ENCODE measurements at places on chromosomes 3 and 15. TPM values are rescaled to one million over a fixed set of nuclear protein-coding genes. Genes with fewer than 3 reads are reported as not detected.

TIMP4 gene
- not detected for total RNA-seq

IMPG2 gene
- 0.26 TPM for total RNA-seq

DNA sequence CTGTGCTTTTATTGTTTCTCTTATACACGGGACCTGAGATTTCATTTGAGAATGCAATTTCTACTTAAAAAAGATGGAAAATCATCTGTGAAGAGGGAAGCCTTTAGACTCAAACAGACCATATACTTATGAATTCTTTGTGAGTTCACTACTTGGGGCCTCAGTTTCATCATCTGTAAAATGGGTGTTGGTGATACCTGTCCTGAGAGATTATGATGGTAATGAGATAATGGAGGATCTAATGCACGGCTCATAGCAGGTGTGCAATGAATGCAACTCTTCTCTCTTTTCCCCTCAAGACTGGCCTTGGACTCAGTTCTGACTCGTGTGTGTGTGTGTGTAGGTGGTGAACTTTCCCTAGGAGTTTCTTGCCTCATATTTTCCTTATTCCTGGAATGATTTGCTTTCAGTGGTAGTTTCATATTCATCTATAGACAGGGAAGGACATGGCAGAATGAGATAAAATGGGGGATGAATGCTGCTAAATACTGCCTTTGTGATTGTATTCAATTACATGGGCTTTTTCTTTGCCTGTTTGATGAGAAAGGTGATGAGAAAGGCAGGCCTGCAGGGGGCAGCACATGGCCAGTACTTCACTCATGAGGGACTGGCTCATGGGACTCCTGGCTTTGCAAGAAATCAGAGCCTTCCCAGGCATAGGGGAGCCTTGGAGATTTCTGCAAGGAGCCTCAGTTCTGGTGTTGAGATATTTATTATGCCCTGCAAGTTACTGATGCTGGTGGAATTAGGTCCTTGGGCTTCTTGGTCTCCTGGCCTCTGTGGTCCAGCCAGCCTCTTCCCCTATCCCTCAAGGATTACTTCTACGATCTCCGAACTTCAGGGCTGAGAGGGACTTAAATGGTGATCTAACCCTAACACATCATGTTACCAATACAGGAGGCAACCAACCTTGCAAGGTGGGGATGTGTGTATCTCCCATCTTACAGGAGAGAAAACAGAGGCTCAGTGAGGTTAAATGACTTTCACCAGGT lies 70.7 kb downstream of the RPLP1 start:
- DNase-seq = peak; percentile 76

DNA sequence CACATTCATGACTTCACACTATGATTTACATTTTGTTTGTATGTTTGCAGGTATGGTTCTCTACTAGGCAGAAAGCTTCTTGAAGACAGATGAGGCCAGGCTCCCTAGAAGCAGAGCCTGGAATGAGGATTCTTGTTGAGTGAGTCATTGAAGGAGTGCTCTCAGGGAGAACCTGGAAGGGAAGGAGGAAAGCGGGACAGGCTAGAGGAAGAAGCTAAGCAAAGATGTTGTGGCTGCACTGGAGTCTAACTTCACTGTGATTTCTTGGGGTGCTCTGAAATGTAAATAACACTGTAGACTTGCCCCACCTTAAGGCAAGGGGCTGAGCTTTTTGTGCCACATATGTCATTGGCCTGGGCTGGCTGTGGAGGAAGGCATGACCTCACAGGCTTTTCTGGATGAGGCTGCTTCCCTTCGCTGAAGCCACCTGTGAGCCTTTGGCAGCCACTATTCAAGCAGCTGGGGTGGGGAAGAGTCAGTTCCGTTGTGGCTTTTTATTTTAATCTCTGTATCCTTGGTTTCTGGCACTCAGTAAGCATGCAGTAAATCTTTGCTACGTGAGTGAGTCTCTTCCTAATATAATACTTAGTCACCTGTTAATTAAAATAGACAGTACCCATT lies 307.3 kb downstream of the SV2B start:
- DNase-seq = peak; percentile 67

- no peak for DNase-seq
These were observed 41.4 kb upstream of the FEZF2 start for GRCh38 chr3:62414786-62415185.

- no peak for DNase-seq
These were observed 3.5 kb downstream of the RPL22L1 start for GRCh38 chr3:170866499-170866898.

DNA sequence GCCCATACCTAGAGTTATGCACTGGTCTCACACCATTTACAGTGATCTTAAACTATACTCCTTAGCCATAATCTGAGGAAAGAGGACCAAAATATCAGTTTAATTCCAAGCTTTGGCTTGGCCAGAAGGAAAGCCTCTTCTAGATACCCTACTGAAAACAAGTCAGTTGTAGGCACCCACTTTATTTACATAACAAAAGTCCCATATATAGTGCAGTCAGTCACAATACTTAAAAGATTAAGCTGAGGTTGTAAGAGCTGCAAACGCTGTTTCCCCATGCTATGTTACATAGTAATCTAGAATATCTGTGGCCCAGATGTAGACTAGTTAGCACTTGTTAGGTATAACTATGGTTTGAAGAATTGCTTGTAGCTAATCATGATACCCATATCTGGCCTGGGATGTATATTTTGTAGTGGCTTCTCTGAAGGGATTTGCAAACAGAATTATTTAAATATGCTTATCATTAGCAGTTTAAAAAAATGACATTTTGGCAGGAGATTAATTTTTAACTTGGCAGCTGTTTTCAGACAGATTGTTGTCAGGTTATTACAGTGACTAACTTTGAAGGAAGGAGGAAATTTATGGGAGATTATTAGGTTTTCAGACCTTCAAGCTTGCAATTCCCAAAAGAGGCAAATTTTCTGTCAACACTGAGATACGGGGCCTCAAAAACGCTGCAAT lies 160.4 kb upstream of the SLC2A2 start:
- no peak for DNase-seq

GRCh38 chr3:15307580-15307979 lies 24.8 kb downstream of the SH3BP5 start:
- no peak for DNase-seq

DNA sequence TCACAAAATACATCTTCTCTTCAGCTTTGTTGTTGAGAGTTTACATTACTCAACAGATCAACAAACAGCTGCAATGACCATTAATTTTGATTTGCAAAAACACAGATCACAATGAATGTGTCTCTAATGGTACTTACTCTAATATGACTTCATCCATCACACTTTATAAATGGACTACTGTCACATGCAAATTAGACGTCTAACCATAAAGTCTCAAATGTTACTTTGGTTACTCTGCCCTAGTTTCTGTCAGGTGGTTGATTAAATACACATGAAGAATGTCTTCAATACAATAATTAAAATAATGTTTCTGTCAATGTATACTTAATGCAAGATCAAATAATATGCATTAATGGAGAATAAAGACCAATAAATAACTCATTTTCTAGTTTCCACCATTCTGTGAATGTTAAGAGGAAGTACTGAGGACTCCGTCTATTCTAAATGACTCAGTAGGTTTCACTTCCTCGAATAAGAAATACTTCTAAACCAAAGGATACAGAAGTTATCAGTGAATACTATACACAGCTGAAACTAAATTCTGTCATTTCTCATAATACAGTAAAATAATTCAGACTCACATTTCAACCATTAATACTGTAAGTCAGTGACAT lies 145.8 kb downstream of the CBLB start:
- DNase-seq = no peak

GRCh38 chr3:17629400-17629799 lies 113.0 kb downstream of the TBC1D5 start:
- no peak for DNase-seq

- DNase-seq = no peak
These were observed 3.3 kb downstream of the TMEM115 start for GRCh38 chr3:50355829-50356552.

- DNase-seq = no peak
These were observed 35.5 kb downstream of the CACNA2D3 start for GRCh38 chr3:54157860-54158259.

DNA sequence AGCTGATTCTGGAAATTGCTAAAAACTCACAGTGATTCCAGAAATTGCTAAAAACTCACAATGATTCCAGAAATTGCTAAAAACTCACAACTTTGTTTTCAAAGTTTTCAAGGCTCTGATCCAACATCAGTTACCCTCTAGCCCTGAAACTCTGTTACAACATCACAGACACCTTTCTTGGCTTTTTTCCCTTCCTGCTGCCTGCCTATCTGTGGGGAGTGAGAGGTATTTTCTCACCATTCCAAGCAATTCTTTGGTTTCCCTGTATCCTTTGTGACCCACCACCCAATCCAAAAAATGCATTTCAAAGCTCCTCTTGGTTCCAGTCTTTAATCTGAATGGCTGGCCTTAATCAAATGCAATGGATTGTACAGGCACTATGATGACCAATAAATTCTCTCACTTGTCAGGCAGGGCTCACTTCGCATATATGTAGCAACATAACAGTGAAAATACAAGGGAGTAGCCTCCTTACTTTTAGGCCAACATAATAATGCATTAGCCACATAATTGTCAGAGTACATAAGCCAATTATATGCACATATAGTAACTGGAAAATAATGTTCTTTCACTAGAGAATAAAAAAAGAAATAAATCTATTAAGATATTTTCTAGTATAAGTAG lies 1139.0 kb downstream of the ROBO2 start:
- DNase-seq = no peak

DNA sequence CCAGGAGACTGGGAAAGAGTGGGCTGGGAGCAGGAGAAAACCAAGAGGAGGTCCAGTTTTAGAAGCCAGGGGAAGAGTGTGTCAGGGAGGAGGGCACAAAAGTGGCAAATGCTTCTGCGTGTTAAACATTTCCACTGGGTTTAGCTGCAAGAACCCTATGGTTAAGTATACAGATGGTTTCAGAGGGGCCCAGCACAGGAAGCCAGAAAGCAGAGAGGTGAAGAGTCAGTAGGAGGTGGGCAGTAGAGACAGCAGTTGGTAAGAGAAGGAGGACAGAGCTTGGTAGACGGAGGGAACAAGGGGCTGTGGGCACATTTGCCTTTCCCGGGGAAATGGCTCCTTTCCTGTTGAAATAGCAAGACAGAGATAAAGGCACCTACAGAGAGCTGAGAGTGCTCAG lies 133.8 kb downstream of the EPHB1 start:
- DNase-seq = no peak

DNA sequence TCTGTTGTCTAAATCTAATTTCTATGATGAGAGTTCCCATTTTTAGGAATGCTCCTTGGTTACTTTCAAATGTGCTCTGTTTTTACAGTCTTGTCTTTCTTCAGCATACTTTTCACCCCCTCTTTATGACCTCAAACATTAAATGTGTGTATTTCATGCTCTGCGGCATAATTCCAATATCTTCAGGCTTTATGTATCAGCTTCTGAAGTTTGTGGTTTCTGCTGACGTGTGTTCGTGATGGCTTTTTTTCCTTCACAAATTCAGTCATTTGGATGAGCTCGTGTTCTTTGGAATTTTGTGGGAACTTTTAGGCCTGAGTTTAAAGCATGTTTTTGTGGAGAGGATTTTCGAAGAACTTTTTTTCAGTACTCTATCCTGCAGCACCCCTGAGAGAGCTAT lies 97.7 kb upstream of the CHRNA7 start:
- no peak for DNase-seq
